ENCODE measurements at places on chromosomes 12 and 14.
A peak's percentile ranks its signal among the peaks of the same experiment; 100 is the strongest.

DNA sequence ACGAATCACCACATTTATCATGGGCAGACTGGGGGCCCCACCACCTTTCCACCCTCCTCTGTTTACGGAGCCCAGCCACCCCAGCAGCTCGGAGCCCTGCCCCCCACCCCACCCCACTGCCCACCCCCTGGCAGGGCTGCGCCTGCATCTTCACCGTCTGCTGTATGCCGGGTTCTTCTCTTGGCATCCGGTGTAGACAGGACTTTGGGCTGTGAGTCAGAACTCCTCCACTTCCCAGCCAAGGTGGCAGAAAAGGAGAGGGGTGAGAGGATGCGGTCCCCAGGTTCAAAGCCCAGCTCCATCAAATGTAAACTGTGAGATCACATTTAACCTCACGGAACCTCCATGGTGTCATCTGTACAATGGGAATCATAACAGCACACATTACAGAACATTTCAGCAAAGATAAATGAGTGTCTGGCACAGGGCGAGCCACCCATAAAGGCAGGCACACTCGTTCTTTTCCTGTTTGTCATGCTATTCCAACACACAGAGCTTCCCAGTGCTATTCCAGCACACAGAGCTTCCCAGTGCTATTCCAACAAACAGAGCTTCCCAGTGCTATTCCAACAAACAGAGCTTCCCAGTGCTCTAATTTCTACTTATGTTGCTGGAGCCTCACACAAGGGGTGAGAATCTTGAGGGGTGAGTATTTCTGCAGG, 292.7 kb upstream of the RTL1 start:
- no peak for DNase-seq

- no peak for DNase-seq
Measured at GRCh38 chr12:127374447-127374846, 892.5 kb upstream of the TMEM132C start.

GRCh38 chr12:15677726-15678201, 111.4 kb downstream of the EPS8 start:
- no peak for DNase-seq

- peak; percentile 72 for DNase-seq
Measured at GRCh38 chr12:110639336-110640141, 25.6 kb downstream of the TCTN1 start.

Data from suppressor macrophage treated with lipopolysaccharide for 1 hour (primary cell).